NCI-H2171 treated with DMSO at 0.1 percent for 48 hours (cell line): ENCODE measurements at places on chromosomes 3 and 15.

GRCh38 chr3:158419820-158420653, 151.0 kb upstream of the MLF1 start:
- no peak for DNase-seq

- no peak for DNase-seq
Measured at GRCh38 chr3:74001436-74001835, 376.7 kb upstream of the PDZRN3 start.

DNA sequence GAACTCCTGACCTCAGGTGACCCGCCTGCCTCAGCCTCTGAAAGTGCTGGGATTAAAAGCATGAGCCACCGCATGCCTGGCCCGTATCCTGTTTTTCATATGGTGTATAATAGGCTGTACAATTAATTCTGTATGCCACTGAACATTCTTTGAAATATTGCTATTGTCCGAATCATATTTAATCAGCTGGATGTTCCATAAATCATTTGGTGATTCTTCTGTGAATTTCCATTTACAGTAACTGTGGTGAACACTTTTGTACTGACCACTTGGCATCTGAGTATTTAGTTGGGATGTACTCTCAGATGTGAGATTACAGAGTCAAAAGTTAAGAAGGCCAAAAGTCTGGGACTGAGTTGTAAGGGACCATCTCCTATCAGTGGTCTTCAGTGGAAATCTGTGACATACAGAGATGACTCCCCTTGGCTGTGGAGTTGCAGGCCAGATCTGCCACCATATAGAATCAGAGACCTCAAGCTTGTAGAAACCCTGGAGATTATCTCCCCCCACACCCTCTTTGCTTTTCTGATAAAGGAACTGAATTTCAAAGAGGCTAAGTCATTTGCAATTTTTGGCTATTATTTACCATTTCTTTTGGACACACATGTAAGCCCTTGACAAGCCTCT, 25.7 kb upstream of the DYNC1LI1 start:
- DNase-seq, result no peak

GRCh38 chr3:122674339-122674738, 6.3 kb upstream of the PARP14 start:
- DNase-seq, result no peak

DNA sequence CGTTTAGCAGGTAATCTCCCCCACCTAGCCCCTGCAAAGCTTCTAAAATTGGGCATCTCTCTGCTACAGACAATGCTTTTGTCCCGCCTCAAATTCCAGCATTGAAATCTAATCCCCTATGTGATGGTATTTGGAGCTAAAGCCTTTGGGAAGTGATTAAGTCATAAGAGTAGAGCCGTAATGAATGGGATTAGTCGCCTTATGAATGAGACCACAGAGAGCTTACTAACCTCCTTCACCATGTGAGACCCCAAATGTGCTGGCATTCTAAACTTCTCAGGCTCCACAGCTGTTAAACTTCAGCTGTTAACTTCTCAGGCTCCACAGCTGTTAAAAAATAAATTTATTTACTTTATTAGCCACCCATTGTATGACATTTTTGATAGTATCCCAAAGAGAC, 374.2 kb upstream of the BCHE start:
- no peak for DNase-seq

GRCh38 chr3:122930063-122930997, 97.2 kb downstream of the SEMA5B start:
- DNase-seq, result no peak

GRCh38 chr15:77798151-77798835, 165.6 kb upstream of the LINGO1 start:
- DNase-seq, result no peak

GRCh38 chr15:67033571-67034044, 31.8 kb upstream of the SMAD3 start:
- no peak for DNase-seq

GRCh38 chr3:40951636-40952035, 247.7 kb upstream of the CTNNB1 start:
- no peak for DNase-seq

GRCh38 chr3:111311709-111312235, 230.2 kb upstream of the CD96 start:
- no peak for DNase-seq

- DNase-seq, result no peak
Measured at GRCh38 chr3:171283183-171283847, 176.9 kb downstream of the TNIK start.

GRCh38 chr15:62593681-62594399, 428.8 kb upstream of the C2CD4B start:
- no peak for DNase-seq

DNA sequence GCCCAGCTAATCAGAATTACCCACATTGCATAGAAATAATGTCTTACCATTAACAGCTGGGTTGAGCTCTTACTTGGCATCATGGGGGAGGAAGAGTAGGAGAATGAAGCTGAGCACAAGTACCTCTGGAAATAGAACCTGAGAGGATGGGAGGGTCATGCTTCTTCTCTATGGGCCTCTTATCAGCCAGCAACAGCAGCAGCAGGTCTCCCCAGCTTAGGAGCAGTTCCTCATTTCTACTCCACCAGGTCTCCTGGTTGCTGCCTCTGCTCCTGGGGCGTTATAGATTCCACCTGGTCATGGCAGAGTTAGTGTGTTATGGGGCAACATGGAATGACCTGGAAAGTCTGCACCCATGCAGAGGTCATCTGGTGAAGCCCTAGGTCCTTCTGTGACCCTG, 3.4 kb downstream of the FSD2 start:
- no peak for DNase-seq

DNA sequence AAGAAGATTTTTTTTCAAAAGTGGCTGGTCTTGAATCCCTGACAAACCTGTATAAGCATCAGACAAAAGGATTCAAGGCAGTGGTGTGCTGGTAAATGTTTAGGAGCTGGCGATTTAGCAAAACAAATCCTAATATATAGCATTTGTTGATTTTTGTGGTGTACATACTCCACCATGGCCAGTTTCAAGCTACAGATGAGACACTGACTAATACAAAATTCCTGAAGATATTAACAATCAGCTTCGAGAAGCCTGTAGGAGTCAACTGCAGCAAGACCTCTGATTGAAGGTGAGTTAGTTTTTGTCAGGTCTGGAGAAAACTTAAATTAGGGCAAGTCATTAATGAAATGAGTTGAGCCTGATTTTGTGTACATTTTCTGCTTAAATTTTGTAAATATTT, 6.7 kb downstream of the STRIT1 start:
- DNase-seq, result no peak

GRCh38 chr15:63284335-63284734, 6.9 kb downstream of the APH1B start:
- no peak for DNase-seq

GRCh38 chr3:45131201-45131600, 15.0 kb downstream of the CDCP1 start:
- no peak for DNase-seq

DNA sequence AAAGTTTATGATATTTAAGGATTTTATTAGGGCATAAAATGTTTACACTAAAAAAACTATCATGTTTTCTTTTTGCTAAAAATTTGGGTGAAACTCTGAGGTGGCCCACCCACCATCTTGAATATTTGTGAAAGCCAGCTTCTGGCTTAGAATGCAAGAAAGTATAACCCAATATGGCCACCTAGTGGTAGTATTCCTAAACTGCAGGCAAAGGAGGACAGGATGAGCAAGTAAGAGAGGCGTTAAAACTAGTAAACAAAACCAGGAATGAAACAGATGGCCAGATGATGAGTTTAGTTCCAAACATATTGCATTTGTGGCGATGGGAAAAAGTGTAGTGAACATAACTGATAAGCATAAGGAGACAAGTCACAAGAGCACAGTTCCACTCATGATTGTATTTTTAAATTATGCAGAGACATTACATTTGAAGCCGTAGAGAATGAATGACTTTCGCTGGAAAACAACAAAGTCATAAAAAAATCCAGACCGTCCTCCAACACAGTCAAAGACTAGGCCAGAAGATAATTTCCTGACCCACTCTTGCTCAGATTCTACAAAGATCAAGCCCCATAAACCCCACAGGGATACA, 103.3 kb upstream of the PRTG start:
- DNase-seq, result peak; percentile 95

DNA sequence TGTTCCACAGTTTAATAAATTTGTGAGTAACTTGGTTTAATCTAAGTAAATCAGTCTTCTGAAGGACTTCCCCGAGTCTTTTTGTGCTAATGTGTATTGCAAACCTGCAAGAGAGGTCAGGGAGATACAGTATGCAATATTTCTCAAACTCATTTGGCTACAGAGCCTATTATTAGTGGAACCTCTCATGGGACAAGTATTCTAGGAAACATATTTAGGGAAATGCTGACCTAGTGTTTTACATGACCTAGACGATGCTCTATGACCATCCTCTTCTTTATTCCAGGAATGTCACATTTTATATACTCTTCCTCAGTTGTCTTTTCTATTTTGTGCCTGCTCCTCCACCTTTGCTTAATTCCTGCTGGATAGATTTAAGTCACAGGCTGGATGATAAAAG, 327.8 kb upstream of the TBC1D5 start:
- no peak for DNase-seq

DNA sequence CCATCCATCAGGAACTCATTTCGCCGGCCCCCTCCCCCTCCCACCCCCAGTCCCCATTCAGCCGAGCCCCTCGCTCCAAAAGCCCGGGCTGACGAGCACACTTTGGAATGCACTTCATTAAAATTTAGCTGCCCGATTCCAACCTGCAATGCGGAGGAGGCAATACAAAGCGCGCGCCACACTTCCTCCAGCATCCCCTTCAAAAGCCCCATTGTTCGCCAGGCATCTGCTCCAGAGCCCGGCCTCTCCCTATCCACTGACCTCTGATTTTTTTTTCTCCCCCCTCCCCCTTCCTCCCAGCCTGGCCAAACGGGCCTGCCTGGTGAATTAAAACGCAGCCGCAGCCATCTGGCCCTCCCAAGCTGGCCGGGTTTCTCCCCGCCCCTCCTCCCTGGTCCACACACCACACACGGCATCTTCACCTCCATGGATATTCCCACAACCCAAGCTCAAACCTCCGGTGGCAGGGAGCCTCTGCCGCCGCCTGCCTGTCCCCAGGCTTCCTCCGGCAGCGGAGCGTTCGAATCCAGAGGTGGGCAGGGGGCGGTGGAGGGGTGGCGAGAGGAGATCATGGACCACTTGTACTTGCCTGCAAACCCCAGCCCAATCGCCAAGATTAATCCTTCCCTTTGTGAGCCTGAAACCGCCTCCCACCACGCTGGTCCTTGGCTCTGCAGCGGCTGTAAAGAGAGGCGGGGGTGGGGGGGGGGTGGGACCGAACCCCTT, 441.3 kb downstream of the MAGI1 start:
- peak; percentile 56 for DNase-seq

GRCh38 chr3:177948716-177949425, 587.4 kb upstream of the KCNMB2 start:
- DNase-seq, result no peak

DNA sequence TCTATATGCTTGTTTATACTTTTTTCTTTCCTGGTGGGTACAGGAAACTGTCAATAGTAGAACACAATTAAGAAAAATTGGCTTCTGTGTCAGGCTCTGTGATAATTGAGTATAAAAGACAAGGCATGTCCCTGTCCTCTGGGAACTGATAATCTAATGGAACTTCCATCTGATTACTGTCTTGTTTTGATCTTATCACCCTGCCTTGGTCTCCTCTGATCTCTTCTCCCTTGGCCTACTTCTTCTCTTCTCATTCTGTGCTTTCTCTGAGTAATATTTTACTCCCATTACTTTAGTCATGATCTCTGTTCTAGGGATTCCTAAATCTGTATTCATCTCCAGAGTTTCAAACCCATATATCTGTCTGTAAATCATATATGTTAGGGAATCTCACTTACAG, 14.6 kb downstream of the UBE2Q2 start:
- no peak for DNase-seq

DNA sequence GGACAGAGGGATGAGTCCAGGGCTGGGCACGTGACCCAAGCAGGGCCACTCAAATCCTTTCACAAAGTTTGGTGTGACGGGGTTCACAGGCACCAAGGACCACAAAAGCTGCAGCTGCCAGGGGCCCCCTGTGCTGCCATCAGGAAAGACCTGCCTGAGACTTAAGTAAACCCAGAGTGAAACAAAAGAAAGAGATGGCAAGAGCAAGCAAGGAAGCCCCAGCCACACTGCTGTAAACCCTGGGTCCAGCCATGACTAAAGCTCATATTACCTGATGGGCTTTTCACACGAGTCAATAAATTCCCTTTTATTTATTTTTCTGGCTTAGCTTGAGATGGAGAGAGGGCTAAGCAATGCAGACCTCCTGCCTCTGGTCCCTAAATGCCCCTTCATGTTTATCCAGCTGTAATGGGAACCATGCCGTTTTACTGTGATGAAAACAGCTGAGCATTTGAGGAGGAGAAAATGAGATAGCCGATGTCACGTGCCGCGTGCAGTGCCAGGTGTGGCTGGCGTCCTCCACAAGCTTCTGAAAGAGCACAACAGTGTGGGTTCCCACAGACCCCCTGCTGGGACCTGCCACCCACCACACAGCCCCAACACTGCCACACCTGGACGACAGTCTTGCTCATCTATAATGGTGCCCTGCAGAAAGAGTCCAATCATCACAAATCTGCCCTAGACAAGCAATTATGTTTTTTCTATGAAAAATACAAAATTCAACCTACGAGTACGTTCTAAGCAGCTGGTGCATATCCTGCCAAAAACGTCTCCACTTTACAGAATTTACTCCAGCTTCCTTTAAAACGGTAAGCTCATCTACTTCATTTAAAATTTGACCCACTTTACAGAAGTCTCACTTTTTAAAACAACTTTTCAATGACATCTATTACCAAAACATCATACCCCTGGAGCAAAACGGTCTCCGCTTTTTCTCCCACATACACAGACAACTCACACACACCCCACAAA, 34.2 kb downstream of the ADAMTS17 start:
- no peak for DNase-seq

DNA sequence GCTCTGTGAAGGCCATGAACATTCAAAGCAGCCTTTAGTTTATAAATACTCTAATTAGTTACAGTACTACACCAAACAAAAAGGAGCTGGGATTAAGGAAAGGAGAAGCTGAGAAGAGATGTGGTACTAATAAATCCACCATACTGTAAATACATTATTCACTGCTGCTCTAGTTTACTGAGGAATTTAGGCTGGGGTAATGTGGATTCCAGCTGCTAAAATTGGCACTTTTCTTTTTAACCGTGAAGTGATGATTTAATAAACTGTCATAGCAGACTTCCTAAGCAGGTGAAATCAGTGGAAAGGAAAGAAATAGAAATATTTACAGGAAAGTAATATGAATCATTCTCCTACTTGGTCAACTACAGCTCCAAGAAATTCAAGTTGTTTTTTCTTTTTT, 88.7 kb downstream of the TFG start:
- no peak for DNase-seq

DNA sequence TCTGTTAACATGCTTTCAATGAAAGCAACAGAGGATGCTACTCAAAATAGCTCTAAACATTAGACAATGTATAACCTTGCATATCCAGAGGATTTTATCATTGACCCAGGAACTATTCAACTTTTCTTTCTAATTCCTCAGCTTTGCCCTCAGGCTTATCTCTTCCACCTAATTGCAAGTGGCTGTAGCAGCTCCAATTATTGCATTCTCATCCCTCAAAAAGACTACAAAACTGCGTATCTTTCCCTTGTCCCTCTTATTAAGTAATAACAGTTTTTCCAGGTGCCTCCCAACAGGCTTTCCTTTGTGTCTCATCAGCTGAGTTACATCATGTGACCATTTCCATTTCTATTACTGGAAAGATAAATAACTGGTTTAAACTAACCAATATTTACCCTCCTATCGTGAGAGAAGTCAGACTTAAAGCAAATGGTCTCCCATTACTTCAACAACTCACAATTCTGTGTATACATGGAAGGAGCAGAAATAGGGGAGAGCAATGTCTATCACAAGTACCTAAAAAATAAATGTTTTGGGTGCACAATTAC, 78.0 kb upstream of the MBNL1 start:
- no peak for DNase-seq

GRCh38 chr3:152728231-152728980, 106.5 kb upstream of the P2RY1 start:
- DNase-seq, result no peak
